ENCODE measurements at places on chromosomes 3 and 15.
A peak's percentile ranks its signal among the peaks of the same experiment; 100 is the strongest.

DNA sequence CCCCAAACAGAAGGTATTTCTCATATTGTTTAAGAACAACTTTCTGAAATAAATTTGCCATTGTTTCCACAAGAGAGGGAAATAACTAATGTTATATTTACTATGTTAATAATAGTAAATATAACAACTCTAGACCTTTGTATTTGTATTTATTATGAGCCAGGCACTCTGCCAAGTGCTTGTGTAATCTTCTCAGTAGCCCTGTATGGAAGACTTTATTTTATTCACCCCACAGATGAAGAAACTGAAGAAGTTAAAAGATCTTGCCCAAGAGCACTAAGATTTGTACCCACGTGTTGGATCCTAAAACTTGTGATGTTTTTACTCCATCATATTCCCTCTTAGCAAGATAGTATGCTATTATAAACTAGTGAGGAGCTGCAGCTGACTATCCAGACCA lies 12.0 kb upstream of the GNB4 start:
- H3K4me3 ChIP-seq = no peak overlapping the region
- H3K27ac ChIP-seq = no peak overlapping the region
- no peak for DNase-seq

DNA sequence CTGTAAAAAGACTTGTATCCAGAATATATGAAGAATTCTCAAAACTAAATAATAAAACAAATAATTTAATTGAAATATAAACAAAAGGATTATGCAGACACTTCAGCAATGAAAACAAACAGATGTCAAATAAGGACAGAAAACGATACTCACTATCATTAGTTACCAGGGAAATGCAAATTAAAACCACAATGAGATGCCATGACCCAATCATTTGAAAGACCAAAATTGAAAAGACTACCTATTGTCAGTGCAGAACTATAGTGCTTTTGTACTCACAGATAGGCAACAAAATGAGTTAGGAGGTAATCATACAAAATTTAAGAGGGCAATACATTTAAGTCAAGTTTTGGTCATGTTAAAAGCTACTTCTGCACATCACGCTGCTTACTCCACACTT lies 31.6 kb upstream of the OR5K4 start:
- H3K4me1 ChIP-seq = no peaks in the 10 kb centered on the region
- H3K36me3 ChIP-seq = no peaks in the 10 kb centered on the region
- no peaks in the 10 kb centered on the region for H3K27me3 ChIP-seq

- no peak overlapping the region for H3K4me3 ChIP-seq
- no peaks in the 10 kb centered on the region for H3K4me1 ChIP-seq
- DNase-seq = no peak
- no peak overlapping the region for H3K27ac ChIP-seq
- H3K27me3 ChIP-seq = no peaks in the 10 kb centered on the region
- 0 out of 2 replicates have a peak, but pooled peaks cover 6% of the 10 kb centered on the region for H3K36me3 ChIP-seq
Measured at GRCh38 chr3:56591262-56591661, 34.3 kb downstream of the CCDC66 start.

DNA sequence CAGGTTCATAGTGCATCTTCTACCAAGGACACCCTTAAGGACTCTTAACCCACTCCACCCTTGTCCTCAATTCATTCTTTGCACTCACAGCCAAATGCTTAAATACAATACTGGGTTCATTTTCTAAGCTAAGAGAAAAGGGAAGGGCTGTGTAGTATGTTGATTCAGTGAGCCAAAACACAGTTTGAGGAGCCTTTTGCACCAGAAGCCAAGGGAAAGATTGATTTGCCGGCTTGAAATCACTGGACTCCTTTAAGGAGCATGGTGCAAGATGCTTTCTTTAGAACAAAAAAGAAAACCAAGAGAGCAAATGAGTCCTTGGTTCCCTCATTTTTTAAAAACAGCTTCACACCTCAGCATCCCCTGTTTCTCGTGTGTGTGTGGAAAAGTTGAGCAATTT lies 47.8 kb downstream of the BOC start:
- H3K27me3 ChIP-seq = peaks cover 16% of the 10 kb centered on the region
- no peak for DNase-seq
- no peak overlapping the region for H3K27ac ChIP-seq
- no peak overlapping the region for H3K4me3 ChIP-seq

DNA sequence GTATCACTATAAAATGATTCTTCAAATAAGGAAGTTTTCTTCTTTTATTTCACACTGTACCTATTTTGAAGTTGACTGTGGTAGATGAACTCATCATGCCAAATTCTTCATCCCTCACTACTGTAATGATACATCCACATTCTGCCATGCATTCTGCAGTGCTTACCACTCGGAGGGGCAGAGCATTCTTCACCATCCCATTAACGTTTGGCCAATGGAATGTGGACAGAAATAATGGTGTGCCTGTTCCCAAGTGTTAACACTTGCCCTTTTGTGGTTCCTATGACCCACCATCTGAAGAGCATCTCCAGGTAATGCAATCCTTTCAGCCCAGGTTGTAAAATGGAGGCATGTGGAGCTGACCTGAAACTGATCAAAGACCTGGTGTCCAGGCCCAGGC lies 18.6 kb downstream of the GOLIM4 start:
- no peak for DNase-seq
- no peak overlapping the region for H3K4me3 ChIP-seq
- no peak overlapping the region for H3K27ac ChIP-seq
- no peaks in the 10 kb centered on the region for H3K27me3 ChIP-seq

DNA sequence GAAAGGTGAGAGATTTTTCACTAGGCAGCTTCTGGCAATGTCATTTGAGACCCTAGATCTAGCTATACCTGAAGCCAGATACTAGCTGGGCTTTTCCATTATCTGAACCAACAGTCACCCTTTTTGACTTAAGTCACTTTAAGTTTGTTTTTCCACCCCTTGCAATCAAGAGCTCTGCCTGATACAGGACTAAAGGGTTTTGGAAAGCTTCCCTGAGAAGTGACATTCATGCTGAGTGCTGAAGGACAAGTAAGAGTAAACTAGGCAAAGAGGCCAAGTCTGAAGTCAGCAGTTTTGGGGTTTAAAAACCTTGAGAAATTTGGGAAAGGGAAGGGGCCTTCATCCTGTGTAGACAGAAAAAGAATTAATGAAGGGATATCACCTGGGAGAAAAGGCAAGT lies 27.1 kb upstream of the CCDC174 start:
- H3K27ac ChIP-seq = no peak overlapping the region
- no peak overlapping the region for H3K4me3 ChIP-seq
- DNase-seq = no peak
- no peaks in the 10 kb centered on the region for H3K4me1 ChIP-seq
- peaks cover 28% of the 10 kb centered on the region for H3K27me3 ChIP-seq
- H3K36me3 ChIP-seq = no peaks in the 10 kb centered on the region

- no peaks in the 10 kb centered on the region for H3K27me3 ChIP-seq
- H3K4me3 ChIP-seq = no peak overlapping the region
- no peak for DNase-seq
- no peaks in the 10 kb centered on the region for H3K36me3 ChIP-seq
Measured at GRCh38 chr3:55805169-55805568, 318.1 kb upstream of the WNT5A start.

- H3K27me3 ChIP-seq = peaks cover 4% of the 10 kb centered on the region
- no peak overlapping the region for H3K4me3 ChIP-seq
- H3K36me3 ChIP-seq = no peaks in the 10 kb centered on the region
- no peak overlapping the region for H3K27ac ChIP-seq
- DNase-seq = no peak
Measured at GRCh38 chr3:119627461-119627860, 29.8 kb downstream of the PLA1A start.

DNA sequence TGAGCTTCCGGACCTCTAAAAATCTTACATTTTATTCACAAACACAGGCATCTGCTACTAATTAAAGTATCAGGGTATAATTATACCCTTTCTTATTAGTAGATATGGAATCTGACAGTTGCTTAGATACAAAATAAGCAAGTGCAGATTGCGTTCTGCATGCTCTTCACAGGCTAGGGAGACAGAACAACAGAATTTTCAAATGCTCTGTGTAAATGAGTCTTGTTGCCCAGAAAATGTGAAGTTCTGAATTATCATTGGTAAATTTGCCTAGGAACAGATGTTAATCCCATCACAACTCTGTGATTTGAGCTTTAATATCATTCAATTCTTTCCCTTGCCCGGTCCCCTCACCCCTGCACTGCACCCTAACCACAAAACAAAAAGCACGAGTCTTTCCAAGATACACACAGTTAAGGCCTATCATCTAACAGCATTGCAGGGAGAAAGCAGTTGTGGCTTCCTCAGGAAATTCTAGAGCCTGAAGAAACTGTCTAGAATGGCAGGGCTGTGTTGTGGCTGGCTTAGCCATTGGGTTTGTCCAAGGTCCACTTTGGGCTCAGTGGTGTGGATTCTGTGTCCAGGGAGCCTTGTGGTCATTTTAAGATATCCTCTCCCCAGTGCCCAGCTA lies 119.8 kb downstream of the PDCD6IP start:
- no peak overlapping the region for H3K27ac ChIP-seq
- no peaks in the 10 kb centered on the region for H3K36me3 ChIP-seq
- H3K27me3 ChIP-seq = no peaks in the 10 kb centered on the region
- H3K4me1 ChIP-seq = peaks cover 11% of the 10 kb centered on the region
- H3K4me3 ChIP-seq = no peak overlapping the region

GRCh38 chr3:118778201-118778600 lies 256.4 kb downstream of the IGSF11 start:
- no peak overlapping the region for H3K4me3 ChIP-seq
- no peaks in the 10 kb centered on the region for H3K36me3 ChIP-seq
- no peaks in the 10 kb centered on the region for H3K27me3 ChIP-seq
- no peak for DNase-seq
- no peaks in the 10 kb centered on the region for H3K4me1 ChIP-seq
- H3K27ac ChIP-seq = no peak overlapping the region

DNA sequence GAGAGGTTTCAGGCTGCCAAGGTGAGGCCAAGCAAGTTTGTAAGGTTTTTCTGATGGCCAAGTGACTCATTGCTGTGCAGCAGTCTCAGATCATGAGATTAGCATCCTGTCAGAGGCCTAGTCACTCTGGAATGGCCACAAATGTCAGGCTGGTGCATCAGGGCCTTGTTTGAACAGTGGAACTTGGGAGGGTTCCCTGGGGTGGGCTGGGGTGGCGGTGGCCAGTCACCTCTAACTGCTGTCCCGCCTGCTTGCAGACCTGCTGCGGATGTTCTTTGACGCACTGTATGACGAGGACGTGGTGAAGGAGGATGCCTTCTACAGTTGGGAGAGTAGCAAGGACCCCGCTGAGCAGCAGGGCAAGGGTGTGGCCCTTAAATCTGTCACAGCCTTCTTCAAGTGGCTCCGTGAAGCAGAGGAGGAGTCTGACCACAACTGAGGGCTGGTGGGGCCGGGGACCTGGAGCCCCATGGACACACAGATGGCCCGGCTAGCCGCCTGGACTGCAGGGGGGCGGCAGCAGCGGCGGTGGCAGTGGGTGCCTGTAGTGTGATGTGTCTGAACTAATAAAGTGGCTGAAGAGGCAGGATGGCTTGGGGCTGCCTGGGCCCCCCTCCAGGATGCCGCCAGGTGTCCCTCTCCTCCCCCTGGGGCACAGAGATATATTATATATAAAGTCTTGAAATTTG lies 2.8 kb upstream of the FAM131A start:
- no peak overlapping the region for H3K4me3 ChIP-seq
- H3K27me3 ChIP-seq = no peaks in the 10 kb centered on the region
- peaks cover 56% of the 10 kb centered on the region for H3K36me3 ChIP-seq
- H3K27ac ChIP-seq = no peak overlapping the region
- DNase-seq = no peak
- H3K4me1 ChIP-seq = peaks cover 16% of the 10 kb centered on the region

GRCh38 chr15:90598031-90598577 lies 68.4 kb downstream of the CRTC3 start:
- H3K4me1 ChIP-seq = peaks cover 35% of the 10 kb centered on the region
- no peak overlapping the region for H3K4me3 ChIP-seq
- peaks cover 17% of the 10 kb centered on the region for H3K36me3 ChIP-seq
- H3K27ac ChIP-seq = peak overlapping the region; percentile 63
- no peak for DNase-seq
- H3K27me3 ChIP-seq = no peaks in the 10 kb centered on the region

DNA sequence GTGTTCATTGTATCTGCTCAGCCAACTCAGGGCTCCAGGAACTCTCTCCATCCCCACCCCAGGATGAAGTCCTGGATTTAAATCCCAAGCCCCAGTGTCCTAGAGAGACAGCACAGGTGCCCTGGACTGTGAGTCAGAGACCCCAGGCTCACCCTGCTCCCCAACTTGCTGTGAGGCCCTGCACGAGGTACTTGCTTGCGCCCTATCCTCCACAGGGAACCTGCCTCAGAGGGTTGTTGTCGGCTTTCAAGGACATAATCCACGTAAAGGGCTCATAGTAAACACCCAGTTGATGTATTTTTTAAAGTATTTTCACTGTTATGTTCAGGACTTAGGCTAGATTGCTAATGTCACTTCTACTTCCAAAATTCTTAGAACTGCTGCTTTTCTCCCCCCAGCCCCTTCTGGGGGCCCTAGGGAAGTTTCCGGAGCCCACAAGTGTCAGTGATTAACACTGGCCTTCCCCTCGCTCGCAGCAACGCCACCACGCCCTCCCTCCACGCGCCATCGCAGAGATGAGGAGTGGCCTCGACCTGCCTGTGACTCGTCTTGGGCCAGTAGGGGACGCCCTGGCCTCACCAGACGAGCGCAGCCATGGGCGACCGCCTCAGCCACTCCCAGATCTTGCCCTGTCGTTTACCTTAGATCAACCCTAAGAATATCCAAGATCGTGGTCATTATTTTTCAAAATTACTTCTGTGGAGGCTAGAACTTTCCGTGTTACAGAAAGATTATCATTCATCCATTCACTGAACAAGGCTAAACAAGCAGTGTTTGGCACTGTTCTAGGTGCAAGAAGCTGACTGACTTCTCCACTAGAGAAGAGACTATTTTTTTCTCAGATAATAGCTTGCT lies 6.0 kb upstream of the SRP14 start:
- peaks cover 11% of the 10 kb centered on the region for H3K36me3 ChIP-seq
- H3K4me3 ChIP-seq = no peak overlapping the region
- peak overlapping the region; percentile 100 for H3K27ac ChIP-seq

DNA sequence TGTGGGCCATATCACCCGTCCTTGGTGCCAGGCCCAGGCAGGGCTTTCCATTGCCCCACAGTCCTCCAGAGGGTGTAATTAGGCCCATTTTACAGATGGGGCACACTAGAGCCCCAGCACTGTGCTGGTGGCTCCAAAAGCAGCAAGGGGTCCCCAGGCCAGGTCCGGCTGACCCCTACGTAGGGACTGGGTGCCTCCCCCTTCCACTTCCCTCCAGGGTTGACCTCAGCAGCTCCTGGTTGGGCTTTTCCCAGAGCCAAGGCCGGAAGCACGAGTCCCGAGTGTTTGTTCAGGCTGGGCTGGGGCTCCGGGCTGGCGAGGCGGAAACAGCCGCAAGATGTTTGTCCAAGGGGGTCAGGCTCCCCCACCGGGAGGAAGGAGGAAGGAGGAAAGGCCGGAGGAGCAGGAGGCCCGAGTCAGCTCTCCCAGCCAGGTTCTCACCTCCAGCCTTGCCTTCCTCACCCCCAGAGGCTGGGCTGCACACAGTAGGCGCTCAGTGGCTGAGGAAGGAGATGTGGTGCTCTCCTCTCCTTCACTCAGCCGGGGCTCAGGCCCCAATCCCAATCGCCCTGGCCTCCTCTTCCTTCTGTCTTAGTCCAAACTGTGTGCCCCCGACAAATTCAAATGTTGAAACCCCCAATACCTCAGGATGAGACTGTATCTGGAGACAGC lies 17.1 kb upstream of the PLXND1 start:
- H3K4me3 ChIP-seq = no peak overlapping the region
- H3K4me1 ChIP-seq = peaks cover 4% of the 10 kb centered on the region
- H3K27ac ChIP-seq = no peak overlapping the region
- H3K27me3 ChIP-seq = no peaks in the 10 kb centered on the region
- no peaks in the 10 kb centered on the region for H3K36me3 ChIP-seq
- no peak for DNase-seq
